RWPE2 (cell line): ENCODE measurements at places on chromosomes 2 and 18.

- H3K4me3 ChIP-seq: no peak overlapping the region
- peaks cover 3% of the 10 kb centered on the region; the same call in 1 of the 2 replicates for H3K36me3 ChIP-seq
- peaks cover 4% of the 10 kb centered on the region for H3K4me1 ChIP-seq
These were observed 154.1 kb downstream of the BAZ2B start for GRCh38 chr2:159462201-159462785.

DNA sequence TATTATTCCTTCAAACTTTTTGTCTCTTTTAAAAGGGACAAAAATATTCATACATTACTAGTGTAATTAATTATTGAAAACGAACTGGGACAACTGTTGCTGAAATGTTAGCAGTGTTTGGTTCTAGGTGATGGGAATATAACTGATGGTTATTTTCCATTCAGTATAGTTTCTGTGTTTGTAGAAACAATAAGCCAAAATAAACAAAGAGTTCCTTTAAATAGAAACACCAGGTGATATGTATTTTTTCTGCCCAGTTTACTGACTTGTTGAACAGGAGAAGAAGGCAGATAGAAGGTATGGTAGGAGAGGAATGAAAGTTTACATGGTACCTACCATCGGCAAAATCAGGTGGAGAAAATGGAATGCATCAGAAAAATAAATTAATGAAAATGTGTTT lies 74.2 kb downstream of the LYPD6B start:
- H3K27ac ChIP-seq: no peak overlapping the region
- H3K4me1 ChIP-seq: no peaks in the 10 kb centered on the region
- H3K36me3 ChIP-seq: no peaks in the 10 kb centered on the region
- DNase-seq: no peak
- no peak overlapping the region for H3K4me3 ChIP-seq
- no peaks in the 10 kb centered on the region for H3K27me3 ChIP-seq

DNA sequence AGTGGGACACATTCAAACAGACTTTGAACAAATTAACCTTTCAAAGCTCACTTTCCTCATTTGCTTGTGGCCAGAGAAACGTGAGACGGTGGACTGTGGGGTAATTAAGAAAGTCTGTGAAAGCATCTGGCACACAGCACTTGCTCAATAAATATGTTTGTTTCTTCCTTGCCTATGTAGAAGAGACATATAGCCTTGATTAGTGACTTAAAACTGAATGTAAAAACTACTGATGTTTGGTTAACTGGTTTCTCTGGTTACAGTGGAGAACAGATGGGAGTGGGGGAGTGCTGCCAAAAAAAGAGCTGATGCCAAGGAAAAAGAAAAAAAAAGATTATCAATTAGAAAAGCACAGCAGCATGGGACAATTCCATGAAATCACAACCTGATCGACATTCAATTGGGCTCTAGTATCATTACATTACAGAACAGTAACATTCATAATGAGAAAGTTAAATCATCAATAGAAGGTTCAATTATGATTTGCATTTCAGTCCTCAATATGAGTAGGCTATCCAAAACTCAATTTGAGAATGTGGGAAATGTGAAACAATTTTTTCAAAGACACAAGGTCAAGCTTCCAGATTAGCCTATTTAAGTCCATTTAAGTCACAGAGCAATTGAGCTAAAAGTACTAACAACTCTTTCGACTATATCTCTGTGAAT lies 14.7 kb downstream of the CUL3 start:
- no peak overlapping the region for H3K4me3 ChIP-seq
- H3K4me1 ChIP-seq: peaks cover 3% of the 10 kb centered on the region
- no peak for DNase-seq
- peaks cover 10% of the 10 kb centered on the region for H3K36me3 ChIP-seq
- H3K27me3 ChIP-seq: no peaks in the 10 kb centered on the region
- H3K27ac ChIP-seq: no peak overlapping the region

DNA sequence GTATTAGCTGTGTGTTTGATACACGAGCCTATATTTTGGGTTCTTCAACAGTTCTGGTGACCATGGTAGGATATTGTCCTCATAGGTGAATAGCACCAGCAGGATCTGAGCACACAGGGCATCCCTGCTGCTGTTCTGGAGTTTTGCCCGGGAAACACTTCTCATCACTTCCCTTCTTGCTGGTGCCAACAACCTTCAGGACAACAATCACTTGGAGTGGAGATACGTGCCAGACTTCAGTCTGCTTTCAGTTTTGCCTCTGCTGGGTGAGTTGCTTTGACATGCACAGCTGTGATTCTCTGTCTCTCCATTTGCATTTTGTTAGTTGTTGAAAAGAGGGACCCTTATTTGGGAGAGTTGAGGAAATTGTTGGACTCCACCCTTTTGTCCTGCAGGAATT lies 1347.2 kb upstream of the DDX18 start:
- H3K27me3 ChIP-seq: no peaks in the 10 kb centered on the region
- H3K27ac ChIP-seq: no peak overlapping the region
- H3K4me1 ChIP-seq: no peaks in the 10 kb centered on the region
- DNase-seq: no peak

DNA sequence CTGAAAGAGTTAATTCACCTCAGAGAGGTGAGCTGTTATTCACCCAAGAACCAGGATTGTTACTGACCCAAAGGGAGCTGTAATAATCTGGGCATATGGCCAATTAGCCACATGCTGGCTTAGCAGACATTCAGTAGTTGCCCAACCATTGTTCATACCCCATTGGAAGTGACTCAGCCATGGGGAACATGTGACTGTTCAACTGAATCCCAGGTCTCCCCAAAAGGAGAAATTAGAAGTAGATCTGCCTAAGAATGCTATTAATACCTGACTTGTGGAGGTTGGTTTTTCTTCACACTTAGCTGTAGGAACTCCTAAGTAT lies 272.6 kb upstream of the UBE2E3 start:
- H3K4me1 ChIP-seq: peaks cover 27% of the 10 kb centered on the region
- DNase-seq: peak; percentile 76
- no peaks in the 10 kb centered on the region for H3K27me3 ChIP-seq
- H3K36me3 ChIP-seq: no peaks in the 10 kb centered on the region

DNA sequence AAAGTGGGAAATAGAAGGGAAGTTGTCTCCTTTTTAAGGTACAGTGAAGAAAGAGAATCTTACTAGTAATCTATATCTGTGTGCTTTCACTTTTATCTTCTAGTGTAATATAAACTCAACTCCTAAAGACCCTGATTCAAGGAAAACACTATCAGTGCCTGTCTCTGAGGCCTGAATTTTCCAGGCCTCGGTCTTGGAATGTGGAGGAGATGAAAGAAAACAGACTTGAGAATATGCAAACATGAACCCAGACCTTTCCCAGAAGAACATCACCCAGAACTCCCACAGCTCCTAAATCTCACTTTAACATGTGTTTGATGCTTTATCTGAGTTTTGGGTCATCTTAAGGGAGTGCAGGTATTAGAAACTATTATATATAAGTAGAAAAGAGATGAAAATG lies 51.8 kb downstream of the EPB41L5 start:
- no peak overlapping the region for H3K4me3 ChIP-seq
- H3K36me3 ChIP-seq: no peaks in the 10 kb centered on the region
- no peak overlapping the region for H3K27ac ChIP-seq
- H3K4me1 ChIP-seq: no peaks in the 10 kb centered on the region
- no peaks in the 10 kb centered on the region for H3K27me3 ChIP-seq
- no peak for DNase-seq

- H3K4me1 ChIP-seq: no peaks in the 10 kb centered on the region
- no peak overlapping the region for H3K27ac ChIP-seq
- H3K27me3 ChIP-seq: no peaks in the 10 kb centered on the region
- H3K36me3 ChIP-seq: no peaks in the 10 kb centered on the region
- no peak overlapping the region for H3K4me3 ChIP-seq
- no peak for DNase-seq
These were observed 52.4 kb upstream of the UPP2 start for GRCh38 chr2:158049129-158049855.

DNA sequence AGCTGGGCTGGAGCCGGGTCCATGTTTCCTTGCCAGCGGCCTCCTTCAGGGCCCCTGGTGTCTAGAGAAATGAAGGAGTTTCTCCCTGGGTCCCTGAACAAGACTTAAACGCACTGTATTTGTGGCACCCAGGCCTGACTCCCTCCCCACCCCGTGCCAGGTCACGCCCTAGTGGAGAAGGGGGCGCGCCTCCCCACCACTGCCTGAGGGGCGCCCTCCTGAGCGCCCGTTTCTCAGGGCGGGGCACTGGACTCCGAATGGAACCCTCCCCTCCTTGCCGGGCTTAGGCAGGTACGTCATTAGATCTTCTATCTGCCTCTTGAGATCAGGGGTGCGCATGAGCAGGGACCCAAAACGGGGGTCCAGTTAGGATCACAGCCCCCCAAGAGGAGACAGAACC lies 16.3 kb downstream of the ODC1 start:
- H3K4me1 ChIP-seq: no peaks in the 10 kb centered on the region
- DNase-seq: no peak
- H3K36me3 ChIP-seq: no peaks in the 10 kb centered on the region
- no peak overlapping the region for H3K4me3 ChIP-seq
- no peak overlapping the region for H3K27ac ChIP-seq

DNA sequence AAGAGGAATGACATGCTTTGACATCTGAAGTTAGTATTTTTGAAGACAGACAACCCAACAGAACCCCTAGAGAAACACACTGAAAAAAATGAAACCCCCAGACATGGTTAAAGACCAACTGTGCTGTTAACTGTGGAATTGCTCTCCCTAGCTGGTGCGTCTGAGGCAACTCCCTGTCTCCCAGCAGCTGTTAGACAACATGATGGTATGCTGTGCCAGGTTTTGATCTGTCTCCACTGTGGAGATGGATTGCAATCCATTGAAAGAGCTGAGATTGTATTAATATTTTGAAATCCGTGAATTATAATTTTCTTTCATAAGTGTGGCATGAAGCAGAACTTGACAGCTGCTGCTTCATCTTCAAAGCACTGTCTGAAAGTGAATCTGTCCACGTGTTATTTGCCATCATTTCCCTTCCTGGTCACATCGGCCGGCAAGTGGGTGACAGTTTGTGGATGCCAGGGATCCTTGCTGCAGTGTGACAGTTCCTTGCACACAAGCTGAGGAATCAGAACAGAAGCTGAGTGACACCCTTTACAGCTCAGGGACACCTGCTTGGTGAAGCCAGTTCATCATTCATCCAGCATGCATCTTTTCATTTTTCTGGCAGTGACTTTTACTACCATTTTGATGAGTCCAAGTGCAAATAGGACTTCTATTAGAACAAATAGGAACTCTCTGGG lies 58.2 kb upstream of the ACSL3 start:
- no peak overlapping the region for H3K27ac ChIP-seq
- no peaks in the 10 kb centered on the region for H3K36me3 ChIP-seq
- DNase-seq: no peak
- H3K4me3 ChIP-seq: no peak overlapping the region
- H3K27me3 ChIP-seq: no peaks in the 10 kb centered on the region

DNA sequence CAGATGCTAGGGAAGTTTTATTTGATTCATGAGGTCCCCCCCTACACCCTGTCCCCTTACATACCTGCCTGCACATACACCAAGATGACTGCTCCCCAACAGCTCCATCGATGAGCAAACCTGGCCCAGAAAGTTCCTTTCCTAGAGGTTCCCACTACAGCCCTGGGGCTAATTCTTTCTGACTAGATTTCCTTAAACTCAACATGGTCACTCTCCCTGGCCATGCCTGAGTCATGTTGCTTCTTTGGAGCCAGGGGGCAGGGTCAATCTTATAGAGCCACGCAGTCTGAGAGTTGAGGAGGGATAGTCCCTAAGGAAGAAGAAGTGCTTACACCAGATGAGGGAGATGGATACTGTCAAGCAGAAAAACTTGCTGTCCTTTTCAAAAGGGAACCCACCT lies 67.7 kb upstream of the GLI2 start:
- no peaks in the 10 kb centered on the region for H3K27me3 ChIP-seq
- no peak overlapping the region for H3K27ac ChIP-seq
- H3K4me3 ChIP-seq: no peak overlapping the region

- no peak overlapping the region for H3K27ac ChIP-seq
- no peak overlapping the region for H3K4me3 ChIP-seq
- H3K27me3 ChIP-seq: peaks cover 9% of the 10 kb centered on the region
- no peaks in the 10 kb centered on the region for H3K4me1 ChIP-seq
These were observed 456.5 kb downstream of the STK39 start for GRCh38 chr2:167790781-167791450.
